ENCODE measurements at places on chromosomes 7 and 10. TPM values are rescaled to one million over a fixed set of nuclear protein-coding genes. Genes with fewer than 3 reads are reported as not detected.

The XRCC2 gene
- 6.0 TPM for total RNA-seq

The DYNC1I1 gene
- total RNA-seq: 2.2 TPM

The ATOH7 gene
- total RNA-seq: not detected

The STEAP1B gene
- 3.2 TPM for total RNA-seq

The CALHM1 gene
- total RNA-seq: not detected

The LAMB4 gene
- total RNA-seq: 0.90 TPM

The HABP2 gene
- total RNA-seq: not detected

The OR2A42 gene
- total RNA-seq: 0.42 TPM

The ANKRD22 gene
- 5.0 TPM for total RNA-seq

The TASOR2 gene
- total RNA-seq: 141 TPM

The TACR2 gene
- 4.5 TPM for total RNA-seq

The TMEM130 gene
- total RNA-seq: 9.5 TPM
